ENCODE measurements at places on chromosomes 5 and 9.

- DNase-seq, result peak; percentile 22
These were observed 632.3 kb downstream of the CCDC171 start for GRCh38 chr9:16184964-16185646.

- no peak for DNase-seq
These were observed 253.2 kb downstream of the CDH18 start for GRCh38 chr5:19734776-19735175.

- no peak for DNase-seq
These were observed 555.8 kb upstream of the CLINT1 start for GRCh38 chr5:158414780-158415179.

- no peak for DNase-seq
These were observed 135.4 kb downstream of the ATG10 start for GRCh38 chr5:82107267-82107666.

DNA sequence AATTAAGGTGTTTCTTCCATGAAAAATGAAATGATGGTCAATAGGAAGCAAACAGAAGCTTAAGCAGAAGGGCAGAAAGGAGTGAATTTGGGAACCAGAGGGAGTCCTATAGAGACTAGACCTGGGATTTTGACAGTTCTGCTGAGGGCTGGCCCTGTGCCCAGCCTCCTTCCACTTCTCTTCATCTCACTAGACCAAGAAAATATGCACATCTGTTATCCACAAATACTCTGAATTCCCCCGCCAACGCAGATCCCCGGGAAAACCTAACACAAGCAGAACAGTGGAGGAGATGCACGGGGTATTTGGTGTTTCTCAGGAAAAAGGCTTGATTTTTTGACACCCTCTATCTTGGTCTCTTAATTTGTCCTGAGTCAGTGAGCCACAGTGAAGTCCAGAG, 22.7 kb downstream of the GRIA1 start:
- DNase-seq, result no peak

- no peak for DNase-seq
These were observed 12.3 kb downstream of the SUSD1 start for GRCh38 chr9:112162621-112163413.

GRCh38 chr9:38226491-38226951, 157.5 kb upstream of the SHB start:
- DNase-seq, result no peak

GRCh38 chr5:140214831-140215230, 39.8 kb downstream of the CYSTM1 start:
- no peak for DNase-seq
